ENCODE measurements at places on chromosomes 5 and 9. TPM values are rescaled to one million over a fixed set of nuclear protein-coding genes. Genes with fewer than 3 reads are reported as not detected.

Gene SPINK5
- total RNA-seq = not detected

DNA sequence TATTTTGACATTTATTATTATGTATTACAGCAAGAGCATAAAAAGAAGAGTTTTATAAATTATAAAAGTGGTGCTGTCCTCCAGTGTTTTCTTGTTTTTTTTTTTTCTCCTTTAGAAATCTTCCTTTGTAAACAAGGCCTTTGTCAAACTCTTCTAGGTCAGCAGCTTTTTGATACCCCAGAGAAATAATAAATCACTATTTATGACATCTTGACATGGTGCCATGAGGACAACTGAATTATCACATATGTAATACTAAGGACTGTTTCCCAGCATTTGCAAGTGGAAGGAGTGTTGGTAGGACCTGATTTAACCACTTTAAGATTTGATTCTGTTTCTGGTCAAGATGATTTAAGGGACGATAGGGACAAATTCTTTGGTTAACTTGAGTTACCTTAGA lies 4.6 kb downstream of the SMARCA2 start:
- no peaks in the 10 kb centered on the region for H3K4me1 ChIP-seq
- no peak overlapping the region for H3K4me3 ChIP-seq
- no peak overlapping the region for H3K27ac ChIP-seq
- DNase-seq = no peak

GRCh38 chr5:146079695-146080373 lies 25.5 kb downstream of the PLAC8L1 start:
- no peak for DNase-seq
- no peak overlapping the region for H3K4me3 ChIP-seq
- H3K4me1 ChIP-seq = peaks cover 8% of the 10 kb centered on the region
- no peak overlapping the region for H3K27ac ChIP-seq
- no peaks in the 10 kb centered on the region for H3K27me3 ChIP-seq

DNA sequence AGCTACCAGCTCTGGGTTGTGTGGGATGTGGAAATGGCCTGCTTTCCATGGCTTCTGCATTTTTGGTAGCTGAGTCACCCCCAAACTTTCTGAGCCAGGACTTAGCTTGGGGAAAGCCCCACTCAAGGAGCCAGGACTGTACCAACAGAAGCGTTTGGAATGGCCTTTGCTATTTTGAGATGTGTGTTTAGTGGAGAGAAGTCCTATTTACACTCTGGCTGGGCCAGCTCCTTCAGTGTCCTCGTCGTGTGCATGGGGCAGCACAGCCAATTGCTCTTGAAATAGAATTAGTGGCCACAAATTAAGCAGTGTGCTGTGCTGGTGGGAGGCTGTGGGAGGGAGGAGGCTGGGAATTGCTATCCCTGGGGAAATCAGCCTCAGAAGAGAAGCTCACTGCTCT lies 51.6 kb downstream of the ENTREP1 start:
- no peaks in the 10 kb centered on the region for H3K4me1 ChIP-seq
- H3K27me3 ChIP-seq = no peaks in the 10 kb centered on the region
- H3K4me3 ChIP-seq = no peak overlapping the region
- H3K27ac ChIP-seq = no peak overlapping the region

DNA sequence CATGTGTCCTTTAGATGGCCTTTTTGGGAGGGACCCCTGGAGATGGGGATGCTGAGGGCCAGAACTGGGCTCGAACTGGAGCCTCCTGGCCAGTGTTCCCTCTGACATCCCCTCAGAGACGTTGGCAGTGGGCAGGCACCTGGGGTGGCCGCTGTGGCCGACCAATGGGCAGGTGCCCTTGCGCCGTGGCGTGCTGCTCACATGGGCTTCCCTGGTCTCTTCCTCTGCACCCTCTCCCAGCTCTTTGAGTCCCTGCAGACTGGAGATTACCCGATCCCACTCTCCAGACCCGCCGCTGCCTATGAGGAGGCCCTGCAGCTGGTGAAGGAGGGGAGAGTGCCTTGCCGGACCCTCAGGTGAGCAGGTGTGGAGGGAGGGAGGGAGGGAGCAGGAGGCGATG lies 19.9 kb upstream of the DOLPP1 start:
- H3K4me3 ChIP-seq = no peak overlapping the region
- H3K36me3 ChIP-seq = no peaks in the 10 kb centered on the region
- no peaks in the 10 kb centered on the region for H3K27me3 ChIP-seq
- H3K4me1 ChIP-seq = no peaks in the 10 kb centered on the region
- no peak overlapping the region for H3K27ac ChIP-seq

Gene SEC61B
- 145 TPM for total RNA-seq

GRCh38 chr9:18749711-18750110 lies 275.8 kb downstream of the ADAMTSL1 start:
- H3K36me3 ChIP-seq = no peaks in the 10 kb centered on the region
- H3K27me3 ChIP-seq = no peaks in the 10 kb centered on the region
- DNase-seq = no peak
- no peak overlapping the region for H3K27ac ChIP-seq

GRCh38 chr5:173090639-173091038 lies 34.5 kb downstream of the CREBRF start:
- H3K36me3 ChIP-seq = no peaks in the 10 kb centered on the region
- no peak overlapping the region for H3K4me3 ChIP-seq
- no peak overlapping the region for H3K27ac ChIP-seq

Gene LIFR
- 14.3 TPM for total RNA-seq

DNA sequence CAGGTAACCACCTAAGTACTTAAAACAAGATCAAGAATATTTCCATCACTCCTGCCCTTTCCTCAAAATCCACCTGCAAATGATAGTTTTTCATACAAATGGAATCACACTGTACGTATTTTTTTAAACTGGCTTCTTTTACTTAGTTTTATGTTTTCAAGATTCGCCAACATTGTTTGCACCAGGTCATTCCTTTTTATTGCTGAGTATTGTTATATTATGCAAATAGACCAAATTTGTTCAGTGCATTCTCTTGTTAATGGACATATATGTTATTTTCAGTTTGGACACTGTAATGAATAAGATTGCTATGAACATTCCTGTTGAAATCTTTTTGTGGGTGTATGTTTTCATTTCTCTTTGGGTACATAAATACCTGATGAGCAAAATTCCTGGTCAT lies 8.3 kb upstream of the ANKRD31 start:
- H3K27ac ChIP-seq = no peak overlapping the region
- H3K4me1 ChIP-seq = no peaks in the 10 kb centered on the region
- H3K36me3 ChIP-seq = no peaks in the 10 kb centered on the region
- no peak overlapping the region for H3K4me3 ChIP-seq
- no peaks in the 10 kb centered on the region for H3K27me3 ChIP-seq
- DNase-seq = no peak

GRCh38 chr5:164052536-164053093 lies 547.2 kb downstream of the MAT2B start:
- no peak for DNase-seq
- H3K27ac ChIP-seq = no peak overlapping the region
- no peaks in the 10 kb centered on the region for H3K4me1 ChIP-seq
- no peaks in the 10 kb centered on the region for H3K27me3 ChIP-seq

Gene SPINK4
- not detected for total RNA-seq

- no peak for DNase-seq
- no peaks in the 10 kb centered on the region for H3K27me3 ChIP-seq
- H3K4me3 ChIP-seq = no peak overlapping the region
- no peak overlapping the region for H3K27ac ChIP-seq
These were observed 5.3 kb downstream of the SLC36A3 start for GRCh38 chr5:151298063-151298855.

Gene MLANA
- not detected for total RNA-seq

GRCh38 chr9:108153416-108153815 lies 663.8 kb upstream of the KLF4 start:
- H3K36me3 ChIP-seq = no peaks in the 10 kb centered on the region
- H3K4me1 ChIP-seq = no peaks in the 10 kb centered on the region
- no peaks in the 10 kb centered on the region for H3K27me3 ChIP-seq
- H3K27ac ChIP-seq = no peak overlapping the region
- no peak overlapping the region for H3K4me3 ChIP-seq
- DNase-seq = no peak

Gene GNA14
- total RNA-seq = 3.5 TPM

DNA sequence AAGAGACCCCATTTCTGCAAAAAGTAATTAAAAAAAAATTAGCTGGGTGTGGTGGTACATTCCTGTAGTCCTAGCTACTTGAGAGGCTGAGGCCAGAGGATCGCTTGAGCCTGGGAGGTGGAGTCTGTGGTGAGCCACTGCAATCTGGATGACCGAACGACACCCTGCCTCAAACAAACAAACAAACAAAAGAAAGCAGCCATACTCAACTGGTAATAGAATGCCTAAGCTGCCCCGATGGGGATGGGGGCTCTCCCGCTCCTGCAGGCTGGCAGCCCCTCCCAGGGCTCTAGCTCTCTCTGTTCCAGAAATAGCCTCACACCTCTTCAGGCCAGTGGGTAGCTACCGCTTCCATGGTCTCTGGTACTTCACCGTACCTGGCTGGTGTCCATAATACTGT lies 241.8 kb downstream of the FANCC start:
- H3K27ac ChIP-seq = no peak overlapping the region
- DNase-seq = no peak
- no peak overlapping the region for H3K4me3 ChIP-seq
- H3K36me3 ChIP-seq = no peaks in the 10 kb centered on the region
- H3K4me1 ChIP-seq = no peaks in the 10 kb centered on the region
- H3K27me3 ChIP-seq = no peaks in the 10 kb centered on the region

Gene MRPL36
- 36.3 TPM for total RNA-seq

- H3K27ac ChIP-seq = no peak overlapping the region
- DNase-seq = no peak
- H3K4me1 ChIP-seq = no peaks in the 10 kb centered on the region
- H3K4me3 ChIP-seq = no peak overlapping the region
- H3K27me3 ChIP-seq = no peaks in the 10 kb centered on the region
- H3K36me3 ChIP-seq = no peaks in the 10 kb centered on the region
These were observed 877.0 kb downstream of the NR2F1-AS1 start for GRCh38 chr5:92703976-92704375.

- no peak for DNase-seq
- H3K36me3 ChIP-seq = no peaks in the 10 kb centered on the region
- no peaks in the 10 kb centered on the region for H3K4me1 ChIP-seq
- no peak overlapping the region for H3K4me3 ChIP-seq
- no peak overlapping the region for H3K27ac ChIP-seq
These were observed 30.7 kb upstream of the VCAN start for GRCh38 chr5:83440826-83441225.

Gene SYNPO
- total RNA-seq = 24.4 TPM

Gene LRSAM1
- total RNA-seq = 13.3 TPM

Gene IL4
- not detected for total RNA-seq

- no peak overlapping the region for H3K27ac ChIP-seq
- H3K4me3 ChIP-seq = no peak overlapping the region
- no peak for DNase-seq
- H3K27me3 ChIP-seq = no peaks in the 10 kb centered on the region
- no peaks in the 10 kb centered on the region for H3K4me1 ChIP-seq
These were observed 173.7 kb downstream of the CARTPT start for GRCh38 chr5:71892641-71893365.

DNA sequence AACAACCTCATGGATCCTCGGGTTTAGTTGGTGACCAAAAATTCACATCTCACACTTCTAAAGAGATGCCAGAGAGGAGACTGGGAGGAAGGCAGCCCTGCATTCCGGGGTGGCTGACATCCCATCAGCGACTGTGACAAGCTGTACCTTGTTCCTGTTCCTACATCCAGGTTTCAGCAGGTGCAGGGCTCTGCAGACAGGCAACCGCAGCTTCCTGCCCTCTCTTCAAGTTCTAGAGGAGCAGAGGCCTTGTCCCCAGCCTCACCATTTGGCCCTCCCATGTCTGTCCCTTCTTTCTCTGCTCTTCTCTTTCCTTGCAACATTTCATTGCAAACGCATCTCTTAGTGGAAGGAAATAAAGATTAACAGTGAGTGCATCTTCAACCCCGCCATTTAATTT lies 454.6 kb downstream of the IRX1 start:
- H3K36me3 ChIP-seq = no peaks in the 10 kb centered on the region
- H3K27ac ChIP-seq = no peak overlapping the region
- no peak overlapping the region for H3K4me3 ChIP-seq
- H3K4me1 ChIP-seq = no peaks in the 10 kb centered on the region

Gene LURAP1L
- 23.6 TPM for total RNA-seq

GRCh38 chr5:115844321-115844817 lies 2.6 kb downstream of the AP3S1 start:
- no peaks in the 10 kb centered on the region for H3K27me3 ChIP-seq
- no peak overlapping the region for H3K27ac ChIP-seq
- no peaks in the 10 kb centered on the region for H3K36me3 ChIP-seq
- no peak for DNase-seq

Gene TPPP
- total RNA-seq = 2.3 TPM

GRCh38 chr9:32957358-32957757 lies 44.1 kb downstream of the APTX start:
- H3K27me3 ChIP-seq = no peaks in the 10 kb centered on the region
- peaks cover 5% of the 10 kb centered on the region for H3K4me1 ChIP-seq

GRCh38 chr5:170632985-170633234 lies 129.1 kb downstream of the KCNIP1 start:
- peaks cover 3% of the 10 kb centered on the region for H3K4me1 ChIP-seq
- H3K27me3 ChIP-seq = no peaks in the 10 kb centered on the region

Gene CAVIN4
- total RNA-seq = not detected

Gene C5orf58
- total RNA-seq = not detected

DNA sequence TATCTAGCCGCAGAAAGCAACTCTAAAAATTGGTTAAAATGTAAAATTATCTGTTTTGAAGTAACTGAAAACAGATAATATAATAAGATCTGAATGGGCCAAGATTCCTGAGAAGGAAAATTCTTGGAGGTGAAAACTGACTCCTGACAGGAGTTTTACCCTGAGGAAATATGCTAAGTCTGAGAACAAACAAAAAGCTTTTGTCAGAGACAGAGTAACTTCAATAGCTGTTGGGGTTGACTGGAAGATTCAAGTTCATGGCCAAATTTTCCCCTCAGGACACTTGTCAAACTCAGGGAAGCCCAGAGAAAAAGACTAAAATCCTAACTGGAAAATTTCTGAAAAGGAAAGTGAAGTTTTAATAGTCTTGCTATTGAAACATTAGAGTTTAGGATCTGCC lies 5.7 kb downstream of the PCDHB4 start:
- no peaks in the 10 kb centered on the region for H3K4me1 ChIP-seq
- no peak for DNase-seq
- no peaks in the 10 kb centered on the region for H3K36me3 ChIP-seq

GRCh38 chr9:128257086-128257825 lies 18.6 kb downstream of the GOLGA2 start:
- H3K27me3 ChIP-seq = no peaks in the 10 kb centered on the region
- H3K36me3 ChIP-seq = peaks cover 56% of the 10 kb centered on the region
- no peak overlapping the region for H3K27ac ChIP-seq
- no peaks in the 10 kb centered on the region for H3K4me1 ChIP-seq
- H3K4me3 ChIP-seq = no peak overlapping the region
- DNase-seq = no peak

Gene IL33
- 17.3 TPM for total RNA-seq

DNA sequence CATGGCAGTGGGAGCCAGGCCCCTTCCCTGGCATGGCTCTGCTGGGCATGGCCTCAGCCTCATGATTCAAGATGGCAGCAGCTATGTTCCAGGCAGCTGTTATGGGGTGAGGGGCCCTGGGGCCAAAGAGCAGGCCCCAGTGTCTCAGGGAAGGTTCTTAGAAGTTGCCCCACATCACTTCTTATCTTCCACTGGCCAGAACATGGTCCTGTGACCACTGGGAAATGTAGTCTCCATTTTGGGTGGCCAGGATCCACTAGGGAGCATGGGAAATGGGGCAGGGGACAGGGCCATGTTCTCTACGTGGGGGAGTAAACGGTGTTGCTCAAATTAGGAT lies 18.3 kb downstream of the SUSD3 start:
- no peak overlapping the region for H3K4me3 ChIP-seq
- no peak for DNase-seq
- no peaks in the 10 kb centered on the region for H3K27me3 ChIP-seq
- H3K27ac ChIP-seq = no peak overlapping the region
- H3K36me3 ChIP-seq = no peaks in the 10 kb centered on the region

Measured in right lobe of liver (tissue), 6 donors.